Stimulated activated CD4-positive, alpha-beta T cell treated with anti-CD3 and anti-CD28 coated beads, TNF-alpha, amount 100 ng/mL, for 48 hours (primary cell): ENCODE measurements at places on chromosomes 12 and 14.

DNA sequence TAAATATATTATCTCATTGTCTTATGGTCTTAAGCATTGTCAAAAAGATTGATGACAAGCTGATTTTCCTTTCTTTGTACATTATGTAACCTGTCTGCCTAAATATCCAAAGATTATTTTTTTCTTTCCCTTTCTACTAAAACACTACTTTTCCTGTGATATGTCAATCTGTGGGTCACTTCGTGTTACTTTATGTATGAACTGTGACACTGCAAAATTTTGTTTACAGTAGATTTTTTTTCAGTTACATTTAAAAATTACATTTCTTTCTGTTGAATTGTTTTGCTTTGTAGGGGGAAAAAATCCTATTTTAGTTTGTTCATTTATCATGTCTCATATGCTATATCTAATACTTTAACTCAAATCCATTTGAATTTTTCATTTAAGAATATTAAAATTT is 392.3 kb upstream of the ATXN7L3B start:
- DNase-seq, result no peak

DNA sequence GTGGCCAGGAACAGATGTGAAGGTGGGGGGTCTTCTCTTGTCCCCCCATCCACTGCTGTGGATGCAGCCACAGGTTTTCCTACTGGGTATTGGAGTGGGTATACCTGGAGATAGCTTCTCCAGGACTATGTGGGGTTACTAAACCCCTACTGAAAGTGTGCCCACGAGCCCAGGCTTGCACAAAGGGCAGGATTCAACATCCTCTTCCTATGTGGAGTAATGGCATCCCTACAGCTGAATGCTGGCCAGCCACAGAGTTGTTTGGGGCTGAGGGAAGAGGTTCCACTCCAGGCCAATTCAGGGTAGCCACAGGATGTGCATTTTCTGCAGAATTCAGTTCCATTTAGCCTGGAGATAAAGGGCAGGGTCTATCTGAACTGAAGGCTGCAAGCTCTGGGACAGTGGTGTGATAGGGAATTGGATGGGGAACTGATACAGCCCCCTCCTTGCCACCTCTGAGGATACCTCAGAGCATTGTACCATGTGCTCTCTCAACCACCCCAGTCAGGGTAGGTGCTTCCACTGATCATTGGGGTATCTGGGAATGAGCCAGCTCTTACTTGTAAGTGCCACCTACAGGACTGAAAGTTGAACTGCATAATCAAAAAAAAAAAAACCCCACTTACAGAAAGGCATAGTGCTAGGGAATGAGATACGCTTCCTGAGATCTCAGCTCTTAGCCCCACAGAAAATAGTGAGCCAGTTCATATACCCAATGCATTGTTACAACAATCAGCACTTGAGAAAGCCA is 187.1 kb downstream of the KITLG start:
- no peak for DNase-seq

GRCh38 chr12:117998719-117999118 is 17.8 kb upstream of the RFC5 start:
- no peak for DNase-seq

GRCh38 chr14:99821519-99822508 is 28.6 kb downstream of the EML1 start:
- DNase-seq, result no peak

GRCh38 chr14:52370406-52370935 is 56.4 kb downstream of the PTGER2 start:
- no peak for DNase-seq

DNA sequence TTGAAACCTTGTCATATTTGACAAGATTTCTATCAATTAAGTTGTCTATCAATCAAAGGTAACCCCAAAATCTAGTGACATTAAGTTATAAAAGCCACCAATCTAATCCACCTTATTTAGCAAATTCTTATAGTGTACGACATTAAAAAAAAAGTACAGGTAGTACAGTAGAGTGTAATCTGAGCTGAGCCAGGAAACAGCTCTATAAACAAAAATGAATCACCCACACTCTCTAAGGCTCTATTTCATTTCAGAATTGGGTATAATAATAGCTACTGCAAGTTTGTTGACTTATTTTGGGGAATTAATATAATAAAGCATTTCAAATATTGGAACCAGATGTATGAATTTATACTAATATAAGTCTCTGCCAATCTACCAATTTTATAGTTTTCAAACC is 342.4 kb upstream of the FLRT2 start:
- no peak for DNase-seq

- DNase-seq, result no peak
Measured at GRCh38 chr12:1696800-1697199, 5.9 kb downstream of the ADIPOR2 start.
